ENCODE measurements at places on chromosomes 16 and 17. TPM values are rescaled to one million over a fixed set of nuclear protein-coding genes. Genes with fewer than 3 reads are reported as not detected.

Gene CNTNAP1
- total RNA-seq: 1.3 TPM

Gene ADCY7
- 67.5 TPM for total RNA-seq

Gene IRF8
- 52.4 TPM for total RNA-seq

Gene PPP1R27
- total RNA-seq: not detected

Gene CRYBA1
- total RNA-seq: not detected

Gene SLC4A1
- total RNA-seq: not detected

Gene CHMP6
- total RNA-seq: 12.2 TPM

Gene PLCG2
- total RNA-seq: 8.0 TPM

Gene OTOP2
- total RNA-seq: not detected

Gene HDAC5
- total RNA-seq: 34.7 TPM

Gene SHISA9
- 0.14 TPM for total RNA-seq

Gene NOXO1
- total RNA-seq: 1.8 TPM

Gene HEATR3
- 19.6 TPM for total RNA-seq

Gene CLDN9
- total RNA-seq: 0.14 TPM

Gene CES5A
- not detected for total RNA-seq
